ENCODE measurements at places on chromosomes 16 and 17.

DNA sequence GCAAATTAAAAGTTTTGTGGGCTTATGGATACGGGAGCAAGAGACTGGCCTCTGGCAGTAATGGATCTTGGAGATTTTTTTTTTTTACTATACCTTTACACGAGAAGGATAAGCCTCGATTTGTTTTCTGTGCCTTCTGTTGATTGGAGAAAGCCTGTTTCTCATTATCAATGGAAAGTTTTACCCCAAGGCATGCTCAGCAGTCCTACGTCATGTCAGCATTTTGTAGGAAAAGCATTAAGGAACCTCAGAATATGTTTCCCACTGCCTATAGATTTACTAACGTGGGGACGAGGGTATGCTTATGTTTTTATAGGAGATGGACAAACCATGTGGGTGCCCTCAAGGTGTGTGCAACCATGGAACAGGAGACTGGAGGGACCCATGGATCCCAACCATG, 26.8 kb downstream of the CD300LG start:
- no peak for DNase-seq

DNA sequence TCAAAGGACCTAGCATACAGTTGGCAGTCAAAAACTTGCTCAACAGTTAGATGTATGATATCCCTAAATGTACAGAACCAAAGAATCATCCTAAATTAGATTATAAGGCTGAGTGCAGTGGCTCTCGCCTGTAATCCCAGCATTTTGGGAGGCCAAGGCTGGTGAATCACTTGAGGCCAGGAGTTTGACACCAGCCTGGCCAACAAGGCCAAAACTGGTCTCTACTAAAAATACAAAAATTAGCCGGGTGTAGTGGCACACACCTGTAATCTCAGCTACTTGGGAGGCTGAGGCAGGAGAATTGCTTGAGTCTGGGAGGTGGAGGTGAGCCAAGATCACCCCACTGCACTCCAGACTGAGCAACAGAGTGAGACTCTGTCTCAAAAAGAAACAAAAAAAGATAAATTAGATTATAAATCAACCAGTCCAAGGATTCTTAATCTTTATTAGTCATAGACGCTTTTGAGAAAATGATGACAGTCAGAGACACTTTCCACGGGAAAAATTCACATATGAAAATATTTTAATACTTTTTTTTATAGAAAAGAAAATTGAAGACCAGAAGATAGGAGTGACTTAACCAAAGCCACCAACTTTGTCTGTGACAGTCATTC, 77.6 kb downstream of the MMD start:
- no peak for DNase-seq

DNA sequence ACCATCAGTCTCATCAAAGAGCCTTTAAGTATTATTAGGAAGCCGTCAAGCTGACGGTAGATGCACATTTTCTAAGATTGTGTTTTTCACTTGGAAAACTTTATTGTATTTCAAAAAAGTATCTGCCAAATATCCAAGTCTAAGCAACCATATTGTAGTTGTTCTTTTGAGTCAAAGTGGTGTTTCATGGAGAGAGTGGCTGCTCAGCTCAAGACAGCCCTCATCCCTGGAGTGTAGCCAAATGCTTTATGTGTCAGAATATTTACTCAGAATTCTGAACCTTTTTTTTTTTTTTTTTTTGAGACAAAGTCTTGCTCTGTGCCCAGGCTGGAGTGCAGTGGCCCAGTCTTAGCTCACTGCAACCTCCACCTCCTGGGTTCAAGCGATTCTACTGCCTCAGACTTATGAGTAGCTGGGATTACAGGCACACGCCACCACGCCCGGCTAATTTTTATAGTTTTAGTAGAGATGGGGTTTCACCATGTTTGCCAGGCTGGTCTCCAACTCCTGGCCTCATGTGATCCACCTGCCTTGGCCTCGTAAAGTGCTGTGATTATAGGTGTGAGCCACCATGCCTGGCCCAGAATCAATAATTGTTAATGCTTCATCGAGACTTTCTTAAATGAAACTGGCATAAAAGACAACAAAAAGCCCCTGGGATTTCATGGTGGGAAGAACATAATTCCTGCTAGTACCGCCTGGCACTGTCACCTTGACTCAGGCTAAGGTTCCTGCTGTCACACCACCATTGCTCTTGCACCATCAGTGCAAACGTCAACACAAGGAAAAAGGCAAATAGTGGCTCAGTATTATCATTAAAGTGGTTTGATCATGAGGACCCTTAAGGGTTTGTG, 45.5 kb downstream of the PRKCA start:
- no peak for DNase-seq

GRCh38 chr17:68455901-68456338, 1.4 kb downstream of the WIPI1 start:
- no peak for DNase-seq

GRCh38 chr17:19334331-19334730, 28.2 kb downstream of the B9D1 start:
- no peak for DNase-seq

GRCh38 chr17:16444258-16444886, 29.0 kb downstream of the TRPV2 start:
- no peak for DNase-seq

GRCh38 chr16:57392694-57393093, 11.9 kb upstream of the CCL17 start:
- no peak for DNase-seq

DNA sequence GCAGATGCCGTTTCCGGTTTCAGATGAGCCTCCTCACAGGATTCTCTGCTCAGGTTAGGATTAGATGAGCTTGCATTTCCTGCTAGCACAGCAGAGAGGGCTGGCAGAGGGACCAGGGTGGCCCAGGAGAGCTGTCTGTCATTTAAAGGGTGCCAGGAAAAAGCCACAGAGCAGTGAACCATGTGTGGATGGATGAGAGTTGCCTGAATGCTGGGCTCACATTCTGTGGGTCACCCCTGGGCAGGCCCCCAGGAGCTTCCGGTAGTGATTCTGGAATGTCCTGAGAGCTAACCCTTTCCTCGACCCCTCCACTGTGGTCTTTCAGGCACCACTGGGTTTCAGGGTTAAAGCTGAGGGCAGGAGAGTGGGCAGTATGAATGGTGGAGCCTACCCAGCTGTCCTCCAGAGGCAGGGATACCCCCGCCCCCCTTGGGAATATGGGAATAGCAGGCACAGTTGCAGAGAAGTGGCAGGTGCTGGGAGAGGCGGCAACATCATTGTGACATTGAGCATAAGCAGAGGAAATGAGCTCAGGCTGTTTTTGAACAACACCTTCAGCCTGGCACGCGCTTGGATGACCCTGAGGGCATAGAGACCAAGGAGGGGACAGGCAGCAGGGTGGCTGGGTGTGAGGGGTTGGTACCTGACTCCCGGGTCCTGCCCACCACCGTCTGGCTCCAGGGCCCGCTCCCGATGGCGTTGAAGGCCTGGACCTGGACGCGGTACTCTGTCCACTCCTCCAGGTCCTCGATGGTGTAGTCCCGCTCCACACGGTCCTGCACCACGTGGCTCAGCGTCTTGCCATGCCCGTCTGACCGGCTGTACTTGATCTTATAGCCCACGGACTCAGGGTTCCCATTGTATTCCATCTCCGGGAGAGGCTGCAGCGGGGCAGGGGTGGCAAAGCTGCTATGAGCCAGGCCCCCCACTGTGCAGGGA, 83.0 kb upstream of the CDC42EP4 start:
- no peak for DNase-seq

DNA sequence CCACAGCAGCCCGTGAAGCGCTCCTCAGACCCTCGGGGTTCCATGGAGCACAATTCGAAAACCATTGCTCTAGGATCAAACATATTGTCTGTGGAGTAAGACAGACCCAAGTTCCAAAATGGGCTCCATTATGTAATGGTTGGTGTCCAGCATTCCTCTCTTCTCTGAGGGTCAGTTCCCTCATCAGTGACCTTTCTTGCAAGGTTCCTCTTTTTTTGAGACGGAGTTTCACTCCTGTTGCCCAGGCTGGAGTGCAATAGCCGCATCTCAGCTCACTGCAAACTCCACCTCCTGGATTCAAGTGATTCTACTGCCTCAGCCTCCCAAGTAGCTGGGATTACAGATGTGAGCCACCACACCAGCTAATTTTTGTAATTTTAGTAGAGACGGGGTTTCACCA, 28.4 kb downstream of the PLXDC1 start:
- DNase-seq = no peak

- DNase-seq = peak; percentile 34
Observed at GRCh38 chr17:65231662-65232335, 94.6 kb downstream of the RGS9 start.

DNA sequence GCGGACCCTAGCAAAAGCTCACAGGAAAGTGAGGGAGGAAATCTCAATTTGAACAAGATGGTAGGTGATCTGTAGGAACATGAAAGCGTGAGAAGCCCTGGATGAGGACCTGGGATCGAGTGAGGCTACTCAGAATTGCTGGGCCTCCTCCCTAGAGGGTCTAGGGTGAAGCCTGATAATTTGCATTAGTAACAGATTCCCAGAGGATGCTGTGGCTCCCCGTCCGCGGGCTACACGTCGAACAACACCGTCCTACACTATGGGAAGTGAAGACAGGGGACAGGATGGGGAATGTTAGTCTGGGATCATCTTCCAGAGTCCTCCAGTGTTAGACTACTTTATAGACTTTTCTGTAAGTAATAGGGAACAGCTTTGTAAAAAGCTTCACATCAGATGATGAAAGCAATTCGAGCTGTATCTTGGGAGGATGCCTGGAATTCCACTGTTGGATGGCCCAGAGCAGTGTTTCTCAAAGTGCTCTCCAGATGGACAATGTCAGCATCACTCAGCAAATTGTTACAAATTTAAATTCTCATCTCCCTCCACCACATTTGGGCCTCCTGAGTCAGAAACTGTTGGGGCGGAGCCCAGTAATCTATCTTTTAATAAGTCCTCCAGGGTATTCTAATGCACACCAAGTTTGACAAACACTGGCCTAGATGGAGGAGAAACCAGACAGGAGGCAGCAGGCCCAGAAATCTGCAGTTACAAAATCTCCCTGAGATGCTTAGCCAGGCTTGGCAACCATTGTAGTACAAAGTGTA, 6.5 kb downstream of the FNDC8 start:
- no peak for DNase-seq

- no peak for DNase-seq
Observed at GRCh38 chr17:66524877-66525276, 222.5 kb downstream of the PRKCA start.

GRCh38 chr17:34981538-34982241, 1.4 kb downstream of the LIG3 start:
- no peak for DNase-seq
